ENCODE measurements at places on chromosomes 1 and 21.

DNA sequence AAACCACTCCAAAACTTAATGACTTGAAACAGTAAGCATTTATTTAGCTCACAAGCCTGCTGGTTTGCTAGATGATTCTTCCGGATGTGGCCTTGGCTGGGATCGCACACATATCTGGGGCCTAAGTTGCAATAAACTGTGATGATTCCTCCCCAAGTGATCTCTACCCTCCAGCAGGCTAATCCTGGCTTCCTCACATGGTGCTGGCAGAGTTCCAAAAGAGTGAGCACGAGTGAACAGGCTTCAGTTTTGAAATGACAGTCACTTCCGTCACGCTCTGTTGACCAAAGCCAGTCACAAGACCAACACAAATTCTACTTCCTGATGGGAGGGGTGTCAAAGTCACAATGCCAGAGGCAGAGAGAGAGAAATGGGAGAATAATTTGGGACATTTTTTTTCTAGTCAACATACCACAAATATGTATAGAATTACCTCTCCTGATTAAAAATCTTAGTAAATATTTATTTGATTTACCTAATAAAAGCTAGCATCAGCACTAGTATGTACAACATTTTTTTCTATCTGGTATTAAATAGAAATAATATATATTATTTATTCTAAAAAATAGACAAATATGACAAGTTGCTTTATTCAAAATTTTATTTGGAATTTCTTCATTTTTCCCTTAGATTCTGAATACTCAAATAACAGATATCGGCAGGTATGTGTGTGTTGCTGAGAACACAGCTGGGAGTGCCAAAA lies 292.7 kb downstream of the TPR start:
- DNase-seq, result peak; percentile 80

GRCh38 chr1:32769524-32770220 lies 47.5 kb downstream of the YARS1 start:
- DNase-seq, result peak; percentile 58

GRCh38 chr1:10430216-10431069 lies at the start of gene CENPS:
Gene CENPS, plus strand, starts transcription at chr1:10430433. Its CDS starts 85 bp downstream, at chr1:10430518.
- DNase-seq, result peak; percentile 83

GRCh38 chr1:8477166-8477982 lies 159.5 kb downstream of the SLC45A1 start:
- peak; percentile 84 for DNase-seq

DNA sequence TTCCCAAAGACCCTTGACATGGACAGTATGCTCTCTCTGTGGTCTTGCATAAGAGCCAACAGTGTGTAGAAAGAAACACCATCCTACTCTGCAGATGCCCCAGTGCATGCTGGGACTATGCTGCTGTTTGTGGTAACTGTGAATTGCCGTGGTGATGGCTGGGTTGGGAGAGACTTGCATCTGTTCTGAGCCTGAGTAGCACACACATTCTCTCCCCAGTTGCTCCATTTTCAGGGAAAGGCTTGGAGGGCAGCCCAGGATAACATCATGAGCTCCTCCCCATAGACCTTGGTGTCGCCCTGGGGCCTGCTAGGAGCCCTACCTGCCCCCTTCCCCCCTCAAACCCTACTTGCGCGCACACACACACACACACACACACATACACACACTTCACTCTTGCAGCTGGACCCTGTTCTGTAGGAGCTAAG lies 120.9 kb upstream of the IPO9 start:
- DNase-seq, result peak; percentile 62

GRCh38 chr1:62528015-62528414 lies 69.3 kb upstream of the ANGPTL3 start:
- DNase-seq, result no peak

DNA sequence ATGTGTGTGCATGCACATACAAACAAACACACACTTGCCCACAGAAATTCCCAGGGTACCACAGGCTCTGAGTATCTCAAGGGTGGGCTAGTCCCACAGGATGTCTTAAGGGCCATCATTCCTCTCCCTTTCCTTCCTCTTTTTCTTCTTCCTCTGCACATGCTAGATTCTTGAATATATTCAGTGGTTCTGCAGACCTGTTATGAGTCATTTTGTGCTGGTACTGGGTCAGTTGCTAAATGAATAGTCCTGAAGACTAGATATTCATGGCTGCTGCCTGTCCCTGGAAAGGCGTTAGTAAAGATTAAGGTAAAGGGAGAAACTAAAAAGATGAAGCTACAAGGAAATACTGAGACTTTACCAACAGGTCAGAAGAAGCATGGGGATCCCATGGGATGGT lies 256.7 kb upstream of the KIAA0040 start:
- no peak for DNase-seq

DNA sequence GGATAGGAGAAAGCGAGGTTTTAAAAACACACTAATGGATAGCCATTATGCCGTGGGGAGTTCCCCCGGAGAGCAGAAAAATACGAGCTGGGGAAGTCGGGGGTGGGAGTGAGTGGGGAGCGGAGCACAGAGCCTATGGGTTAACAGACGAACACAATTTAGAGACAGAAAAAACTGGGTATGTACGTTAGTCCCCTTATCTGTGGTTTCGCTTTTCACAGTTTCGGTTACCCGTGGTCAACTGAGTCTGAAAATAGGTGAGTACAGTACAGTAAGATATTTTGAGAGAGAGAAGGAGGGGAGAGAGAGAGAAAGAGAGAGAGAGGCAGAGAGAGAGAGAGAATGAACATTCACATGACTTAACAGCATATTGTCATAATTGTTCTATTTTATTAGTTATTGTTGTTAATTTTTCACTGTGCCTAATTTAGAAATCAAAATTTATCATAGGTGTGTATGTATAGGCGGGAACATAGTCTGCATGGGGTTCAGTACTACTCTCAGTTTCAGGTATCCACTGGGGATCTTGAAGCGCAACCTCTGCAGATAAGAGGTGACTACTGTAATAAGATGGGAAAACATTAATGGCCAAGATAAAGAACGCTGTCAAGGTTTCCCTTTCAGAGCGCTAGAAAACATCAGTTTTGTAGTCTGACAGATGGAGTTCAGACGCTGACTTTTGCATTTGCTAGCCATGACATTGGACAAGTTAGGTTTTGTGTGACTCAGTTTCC lies 125.6 kb upstream of the LMO4 start:
- no peak for DNase-seq

DNA sequence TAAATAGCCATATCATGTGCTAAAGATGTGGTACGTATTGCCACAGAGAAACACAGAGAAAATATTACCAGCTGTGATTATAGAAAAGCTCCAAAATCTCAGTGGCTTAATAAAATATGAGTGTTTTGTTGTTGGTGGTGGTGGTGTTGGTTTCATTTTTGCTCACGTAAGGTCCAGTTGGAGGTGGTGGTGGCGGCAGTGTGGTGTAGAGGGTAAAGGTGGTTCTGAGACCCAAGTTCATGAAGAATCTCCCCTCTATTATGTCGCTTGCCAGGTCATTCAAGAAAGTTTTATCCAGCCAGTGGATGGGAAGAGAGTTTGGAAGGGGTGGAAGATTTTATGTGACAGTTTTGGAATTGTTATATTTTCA lies 217.6 kb upstream of the SAMSN1 start:
- DNase-seq, result no peak

DNA sequence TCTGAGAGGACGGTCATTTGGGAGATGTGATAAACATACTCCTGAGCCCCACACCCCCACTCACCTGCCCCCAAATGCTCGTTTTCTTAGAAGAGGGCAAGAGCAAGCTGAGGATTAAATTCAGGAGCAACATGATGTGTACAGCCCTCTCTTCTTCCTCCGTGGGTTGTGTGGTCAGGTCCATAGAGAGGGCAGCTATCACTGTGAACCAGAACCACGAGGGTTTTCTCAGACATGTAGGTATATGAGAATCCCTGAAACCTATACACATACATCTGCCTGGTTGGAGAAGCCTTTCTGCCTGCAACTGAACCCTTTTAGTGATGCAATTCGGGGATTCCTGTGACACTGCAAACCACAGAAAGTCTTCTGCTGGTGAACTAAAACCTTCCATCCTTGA lies 38.9 kb downstream of the PGM1 start:
- DNase-seq, result no peak

Measured in fibroblast of skin of right quadriceps (primary cell).